ENCODE measurements at places on chromosomes 7 and 10.
A peak's percentile ranks its signal among the peaks of the same experiment; 100 is the strongest.

- DNase-seq, result peak; percentile 95
These were observed 803.6 kb downstream of the SORCS1 start for GRCh38 chr10:106360870-106361269.

GRCh38 chr10:95660283-95660682 lies 3.8 kb upstream of the ALDH18A1 start:
- peak; percentile 49 for DNase-seq

GRCh38 chr10:52814506-52814905 lies 41.9 kb upstream of the MBL2 start:
- no peak for DNase-seq

DNA sequence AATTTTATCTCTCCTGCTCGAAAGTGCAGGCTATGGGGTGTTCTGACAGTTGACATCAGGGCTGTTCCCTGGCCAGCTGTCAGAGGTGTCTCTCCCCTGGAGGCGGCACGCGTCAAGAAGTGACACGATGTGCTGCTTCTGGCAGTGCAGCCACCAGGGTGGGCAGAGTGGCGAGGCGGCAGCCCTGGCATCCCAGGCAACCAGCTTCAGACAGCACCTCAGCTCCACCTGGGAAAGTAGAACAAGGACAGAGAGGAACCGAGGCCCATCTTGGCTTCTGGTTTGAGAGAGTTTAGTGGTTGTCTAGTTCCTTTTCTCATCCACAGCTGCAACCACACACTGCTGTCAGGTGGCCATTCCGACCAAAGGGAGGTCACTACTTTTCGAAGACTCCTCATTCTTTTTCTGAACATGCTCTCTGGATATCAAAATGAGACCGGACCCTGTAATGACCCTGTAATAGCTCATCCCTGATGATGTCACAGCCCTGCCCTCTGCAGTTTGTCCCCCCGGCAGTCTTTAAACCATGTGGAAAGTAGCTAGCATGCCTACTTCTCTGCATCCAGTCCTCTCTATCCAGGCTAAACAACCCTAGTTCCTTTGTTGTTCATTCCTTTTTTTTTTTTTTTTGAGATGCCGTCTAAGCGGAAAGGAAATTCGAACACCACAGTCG lies 381.0 kb upstream of the NRP1 start:
- no peak for DNase-seq

GRCh38 chr10:112203328-112204076 lies 19.9 kb upstream of the GPAM start:
- DNase-seq, result peak; percentile 55

DNA sequence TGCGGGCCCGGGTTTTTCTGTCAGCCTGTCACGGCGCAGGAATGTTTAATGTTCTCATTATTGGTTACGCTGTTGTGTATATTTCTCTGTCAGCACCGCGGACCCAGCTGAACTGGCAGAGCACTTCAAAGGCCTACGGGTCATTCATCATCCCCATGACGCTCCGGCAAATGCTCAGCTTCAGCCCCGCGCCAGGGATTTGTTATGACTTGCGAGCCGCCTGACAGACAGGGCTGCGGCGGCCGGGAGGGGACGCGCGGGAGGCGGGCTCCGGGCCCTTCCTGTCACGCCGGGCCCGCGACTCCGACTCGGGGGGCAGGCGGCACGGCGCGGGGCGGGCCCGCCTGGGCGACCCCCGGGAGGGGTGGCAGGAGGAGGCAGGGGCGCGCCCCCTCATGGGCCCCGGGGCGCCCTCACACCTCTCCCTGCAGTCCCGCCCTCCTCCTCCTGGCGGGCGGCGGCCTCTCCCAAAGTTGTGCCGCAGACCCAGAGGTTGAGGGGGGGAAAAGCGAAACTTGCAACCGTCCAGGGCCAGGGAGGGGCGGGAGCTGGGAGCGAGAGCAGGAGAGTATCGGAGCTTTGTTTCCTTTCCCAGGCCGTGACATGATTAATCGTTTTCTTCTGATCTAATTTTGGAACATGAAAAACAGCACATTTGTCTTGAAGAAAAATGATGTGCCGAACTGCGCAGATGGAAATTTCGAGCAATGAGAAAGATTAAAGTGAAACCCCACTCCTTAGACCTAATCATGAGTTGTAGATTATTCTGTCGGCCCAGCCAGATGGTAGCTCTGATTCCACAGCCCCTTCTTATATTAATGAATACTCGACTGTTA lies 59.3 kb upstream of the COMTD1 start:
- peak; percentile 96 for DNase-seq

GRCh38 chr10:119116326-119116951 lies 12.5 kb downstream of the DENND10 start:
- DNase-seq, result no peak

DNA sequence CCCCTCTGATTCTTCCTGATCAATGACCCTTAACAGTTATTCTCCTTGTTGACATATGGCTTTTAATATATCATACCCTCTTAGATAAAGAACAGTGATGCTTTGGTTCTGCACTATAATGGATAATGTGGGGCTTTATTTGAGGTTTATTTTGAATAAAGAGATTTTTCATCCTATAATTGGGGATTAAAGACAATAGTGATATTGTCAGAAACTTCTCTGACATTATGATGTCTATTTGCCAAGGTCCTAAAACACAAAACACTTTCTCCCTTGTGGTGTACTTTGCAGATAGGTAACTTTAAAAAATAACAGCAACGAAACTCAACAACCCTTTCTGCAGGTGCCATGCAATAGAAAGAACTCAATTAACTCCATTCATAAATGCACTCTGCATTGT lies 243.6 kb upstream of the RHOBTB1 start:
- DNase-seq, result no peak

DNA sequence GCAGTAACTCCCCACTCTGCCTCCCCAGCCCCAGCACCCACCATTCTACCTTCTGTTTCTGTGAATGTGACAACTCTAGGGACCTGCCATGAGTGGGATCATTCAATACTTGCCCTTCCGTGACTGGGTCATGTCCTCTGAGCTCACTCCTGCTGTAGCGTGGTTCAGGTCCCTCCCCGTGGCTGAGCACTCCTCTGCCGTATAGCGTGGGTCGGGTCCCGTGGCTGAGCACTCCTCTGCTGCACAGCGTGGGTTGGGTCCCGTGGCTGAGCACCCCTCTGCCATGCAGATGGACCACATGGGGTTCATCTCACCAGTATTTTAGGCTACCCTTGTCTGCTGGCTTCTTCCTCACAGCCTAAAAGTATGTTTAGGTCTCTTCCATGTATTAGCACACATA lies 43.0 kb downstream of the INSIG1 start:
- no peak for DNase-seq

DNA sequence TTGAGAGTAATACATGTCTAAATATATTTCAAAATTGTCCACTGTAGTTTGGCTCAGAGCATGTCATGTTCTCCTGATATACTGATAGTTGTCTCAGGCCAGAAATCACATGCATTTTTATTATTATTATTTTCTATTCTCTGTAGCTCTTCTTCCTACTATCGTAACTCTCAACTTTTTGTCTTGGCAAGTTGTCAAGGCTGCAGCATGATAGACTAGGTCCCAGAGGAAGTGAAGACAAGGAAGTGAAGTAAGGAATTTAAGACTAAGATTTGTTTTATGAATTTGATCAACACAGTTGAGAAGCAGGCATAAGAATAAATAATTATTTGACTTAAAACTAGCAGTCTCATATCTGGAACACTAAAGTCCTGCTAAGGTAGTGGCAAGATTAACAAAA lies 369.5 kb downstream of the ABCA13 start:
- no peak for DNase-seq

All from fibroblast of skin of right biceps (primary cell).